ENCODE measurements at places on chromosomes 5 and 9. TPM values are rescaled to one million over a fixed set of nuclear protein-coding genes. Genes with fewer than 3 reads are reported as not detected.

Gene BTF3
- total RNA-seq = 834 TPM

Gene CCL27
- not detected for total RNA-seq

Gene COL23A1
- total RNA-seq = 0.60 TPM

Gene TAF11L14
- total RNA-seq = not detected

Gene ADRB2
- 2.3 TPM for total RNA-seq

Gene FRMD3
- total RNA-seq = 1.4 TPM

Gene GZMA
- not detected for total RNA-seq

Gene PNPLA7
- total RNA-seq = 15.1 TPM

Gene PTPN3
- 3.3 TPM for total RNA-seq

Gene INSYN2B
- total RNA-seq = 0.68 TPM

Gene EIF4E1B
- total RNA-seq = not detected

Gene ACOT12
- total RNA-seq = not detected

Gene STPG3
- not detected for total RNA-seq

Gene BARHL1
- total RNA-seq = not detected

Gene CCDC171
- 4.1 TPM for total RNA-seq

Gene PDE4D
- 11.3 TPM for total RNA-seq

Gene LECT2
- total RNA-seq = not detected

Gene GBGT1
- total RNA-seq = 25.9 TPM

Gene CDX1
- total RNA-seq = 0.77 TPM

Gene TAF11L5
- total RNA-seq = not detected

Gene ANGPTL2
- total RNA-seq = 79.6 TPM

Gene RASGRF2
- total RNA-seq = 44.8 TPM

Gene LCP2
- total RNA-seq = 11.1 TPM

Gene FOXD4L6
- total RNA-seq = not detected

Gene NCS1
- 32.1 TPM for total RNA-seq

Gene ORM1
- not detected for total RNA-seq

Gene ANP32B
- total RNA-seq = 132 TPM

Gene LCN12
- total RNA-seq = 19.6 TPM

Gene RANBP3L
- total RNA-seq = 0.17 TPM

Gene TICAM2
- total RNA-seq = 4.9 TPM

Gene PHF24
- 0.71 TPM for total RNA-seq

Gene GARIN3
- not detected for total RNA-seq

Gene TSLP
- total RNA-seq = 0.57 TPM

Gene MYOZ3
- total RNA-seq = 0.46 TPM

Gene SOHLH1
- 0.17 TPM for total RNA-seq

Gene GABRA6
- not detected for total RNA-seq

Gene HAVCR2
- 8.8 TPM for total RNA-seq

Gene POC5
- total RNA-seq = 11.6 TPM

Gene SNX18
- 48.5 TPM for total RNA-seq

Gene SELENOP
- 590 TPM for total RNA-seq

Gene SLC4A9
- 0.13 TPM for total RNA-seq

Gene PDLIM4
- 33.8 TPM for total RNA-seq

All from ovary (tissue), 10 donors.